Common myeloid progenitor, CD34-positive (primary cell): ENCODE measurements at places on chromosomes 12 and 14.

- peak; percentile 72 for DNase-seq
Measured at GRCh38 chr12:132765361-132765760, 3.7 kb upstream of the ANKLE2 start.

DNA sequence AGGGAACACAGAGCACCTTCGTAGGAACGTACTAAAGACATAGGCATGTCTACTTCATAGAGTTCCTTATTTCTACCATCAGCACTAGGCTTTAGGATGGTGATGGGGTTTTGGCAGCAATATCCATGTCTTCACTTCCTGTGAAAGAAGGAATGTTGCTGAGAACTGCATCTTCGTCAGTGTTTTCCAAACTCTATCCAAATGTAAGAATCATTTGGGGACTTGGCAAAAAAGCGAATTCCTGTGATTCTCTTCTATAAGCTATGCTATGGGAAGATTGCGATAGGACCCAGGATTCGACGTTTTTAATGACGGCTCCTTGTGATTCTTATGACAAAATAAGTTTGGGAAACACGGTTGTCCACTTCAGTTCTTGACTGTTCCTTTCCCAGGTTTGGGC, 39.8 kb downstream of the AKAP3 start:
- DNase-seq: no peak

DNA sequence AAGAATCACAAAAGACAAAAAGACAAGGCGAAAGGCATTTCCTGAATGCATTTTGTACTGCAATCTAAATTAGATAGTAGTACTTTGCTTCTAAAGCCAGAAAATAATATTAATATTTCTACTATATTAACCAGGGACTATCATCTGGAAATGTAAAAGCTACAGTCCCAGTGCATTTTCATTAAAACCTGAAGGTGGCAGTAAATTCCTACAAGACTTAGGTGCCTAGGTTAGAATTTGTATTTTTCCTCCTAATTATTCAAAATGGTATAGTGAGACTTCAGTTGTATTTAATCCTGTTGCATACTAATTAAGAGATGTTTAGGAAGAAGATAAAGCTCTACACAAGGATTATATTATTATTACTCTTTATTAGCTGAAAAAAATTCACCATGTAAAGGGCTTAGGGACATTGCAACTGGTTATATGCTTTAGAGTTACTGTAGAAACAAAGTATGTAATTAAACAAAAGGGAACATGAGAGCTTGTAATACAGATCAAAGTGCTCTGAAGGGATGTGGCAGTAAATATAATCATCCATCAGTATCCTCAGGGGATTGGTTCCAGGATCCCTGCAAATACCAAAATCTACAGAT, 53.6 kb downstream of the BRMS1L start:
- peak; percentile 34 for DNase-seq

- peak; percentile 66 for DNase-seq
Measured at GRCh38 chr14:50667996-50668825, at the start of gene SAV1. Gene SAV1, minus strand, starts transcription at chr14:50668306. Its CDS starts 339 bp downstream, at chr14:50667967.

DNA sequence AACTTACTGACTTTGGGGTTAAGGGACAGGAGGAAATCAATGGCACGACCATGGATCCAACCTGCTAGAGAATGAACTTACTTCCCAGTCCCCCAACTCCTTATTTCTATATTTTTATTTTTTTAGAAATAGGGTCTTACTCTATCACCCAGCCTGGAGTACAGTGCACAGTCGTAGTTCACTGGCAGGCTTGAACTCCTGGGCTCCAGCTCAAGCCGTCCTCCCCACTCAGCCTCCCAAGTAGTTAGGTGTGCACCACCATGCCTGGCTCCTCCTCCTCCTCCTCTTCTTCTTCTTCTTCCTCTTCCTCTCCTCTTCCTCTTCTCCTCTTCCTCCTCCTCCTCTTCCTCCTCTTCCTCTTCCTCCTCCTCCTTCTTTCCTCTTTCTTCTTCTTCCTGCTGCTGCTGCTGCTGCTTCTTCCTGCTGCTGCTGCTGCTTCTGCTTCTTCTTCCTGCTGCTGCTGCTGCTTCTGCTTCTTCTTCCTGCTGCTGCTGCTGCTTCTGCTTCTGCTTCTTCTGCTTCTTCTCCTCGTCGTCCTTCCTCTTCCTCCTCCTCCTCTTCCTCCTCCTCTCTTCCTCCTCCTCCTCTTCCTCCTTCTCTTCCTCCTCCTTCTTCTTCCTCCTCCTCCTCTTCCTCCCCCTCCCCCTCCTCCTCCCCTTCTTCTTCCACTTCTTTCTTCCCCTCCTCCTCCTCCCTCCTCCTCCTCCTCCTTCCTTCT, 390.1 kb upstream of the RGS6 start:
- peak; percentile 33 for DNase-seq

- no peak for DNase-seq
Measured at GRCh38 chr12:123229051-123229450, 3.9 kb downstream of the MPHOSPH9 start.

- DNase-seq: no peak
Measured at GRCh38 chr12:61687407-61687806, 572.8 kb upstream of the USP15 start.

DNA sequence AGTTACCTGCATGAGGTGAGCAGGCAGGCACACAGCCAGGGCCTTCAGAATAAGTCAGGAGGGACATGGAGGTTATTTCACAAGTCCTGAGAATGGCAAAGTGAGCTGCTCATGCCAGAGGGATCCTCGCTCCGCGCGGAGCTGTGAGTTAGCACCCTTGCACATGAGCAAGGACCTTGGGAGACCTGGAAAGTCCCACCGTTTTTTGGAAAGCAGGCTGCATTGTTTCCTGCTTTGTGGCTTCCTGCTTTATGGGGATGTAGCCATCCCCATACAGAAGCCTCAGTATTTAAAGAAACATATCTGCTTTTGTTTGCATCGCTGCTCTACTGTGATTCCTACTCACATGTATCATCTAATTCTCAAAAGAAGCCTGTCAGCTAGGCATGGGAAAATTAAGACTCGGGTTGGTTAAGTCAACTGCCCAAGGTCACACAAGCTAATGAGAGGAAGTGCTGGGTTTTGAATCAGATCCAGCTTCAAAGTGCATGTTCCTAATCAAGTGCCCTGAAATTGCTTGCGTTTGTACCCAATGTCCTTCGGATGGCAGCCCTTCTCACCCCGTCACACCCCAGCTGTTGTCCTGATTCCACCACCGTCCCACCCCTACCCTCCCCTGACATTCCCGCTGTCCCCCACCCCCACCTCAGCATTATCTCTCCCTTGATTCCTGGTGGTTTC, 106.2 kb downstream of the CRACR2A start:
- DNase-seq: no peak

DNA sequence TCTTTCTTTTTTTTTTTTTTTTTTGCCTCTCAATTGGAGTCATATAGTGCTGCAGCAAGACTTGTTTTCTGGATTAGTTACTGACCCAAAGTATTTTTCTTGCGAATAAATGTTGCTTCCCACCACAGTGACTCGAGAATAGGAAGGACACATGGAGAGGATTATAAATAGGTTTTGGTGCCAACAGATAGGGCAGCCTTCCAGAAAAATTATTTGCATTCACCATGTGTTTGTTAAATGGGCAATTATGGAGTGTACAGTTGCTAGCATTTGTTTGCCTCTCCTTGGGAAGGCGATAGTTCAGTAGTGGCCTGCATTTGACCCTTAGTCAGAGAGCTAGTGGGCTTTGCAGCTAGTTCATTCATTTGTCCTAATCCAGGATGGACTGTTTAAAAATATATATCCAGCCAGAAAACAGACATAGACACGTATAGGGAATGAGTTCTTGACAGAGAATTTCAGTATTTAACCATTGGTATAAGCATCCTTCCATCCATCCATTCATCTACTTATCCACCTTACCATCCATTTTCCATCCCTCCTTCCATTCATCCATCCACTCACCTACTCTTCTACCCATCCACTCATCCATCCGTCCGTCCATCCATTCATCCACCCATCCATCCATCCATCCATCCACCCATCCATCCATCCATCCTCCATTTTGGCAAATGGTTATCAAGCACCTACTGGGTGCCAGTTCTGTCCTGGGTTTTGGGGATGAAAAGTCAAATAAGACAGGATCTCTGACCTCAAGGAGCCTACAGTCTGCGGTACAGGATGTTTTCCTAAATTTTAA, 67.5 kb downstream of the CHST11 start:
- no peak for DNase-seq

DNA sequence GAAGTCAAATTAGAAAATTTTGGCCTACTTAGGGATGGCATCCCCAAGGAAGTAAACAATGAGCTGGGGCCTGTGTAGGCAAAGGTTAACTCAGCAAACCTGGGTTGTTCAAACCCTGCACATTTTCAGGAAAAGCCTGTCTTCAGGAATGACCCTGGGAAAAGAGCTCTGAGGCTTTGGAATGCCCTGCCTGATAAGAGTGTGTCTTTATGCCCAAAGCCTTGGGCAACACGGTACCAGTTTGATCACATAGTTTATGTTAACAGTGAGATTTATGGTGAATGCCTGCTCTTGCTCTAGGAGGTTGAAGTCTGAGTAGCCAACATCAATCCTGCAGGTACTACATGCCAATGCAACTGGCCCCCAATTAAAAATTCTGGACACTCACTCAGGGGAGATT, 28.2 kb upstream of the STAB2 start:
- DNase-seq: no peak

GRCh38 chr14:80358112-80358511, 146.8 kb upstream of the DIO2 start:
- no peak for DNase-seq

DNA sequence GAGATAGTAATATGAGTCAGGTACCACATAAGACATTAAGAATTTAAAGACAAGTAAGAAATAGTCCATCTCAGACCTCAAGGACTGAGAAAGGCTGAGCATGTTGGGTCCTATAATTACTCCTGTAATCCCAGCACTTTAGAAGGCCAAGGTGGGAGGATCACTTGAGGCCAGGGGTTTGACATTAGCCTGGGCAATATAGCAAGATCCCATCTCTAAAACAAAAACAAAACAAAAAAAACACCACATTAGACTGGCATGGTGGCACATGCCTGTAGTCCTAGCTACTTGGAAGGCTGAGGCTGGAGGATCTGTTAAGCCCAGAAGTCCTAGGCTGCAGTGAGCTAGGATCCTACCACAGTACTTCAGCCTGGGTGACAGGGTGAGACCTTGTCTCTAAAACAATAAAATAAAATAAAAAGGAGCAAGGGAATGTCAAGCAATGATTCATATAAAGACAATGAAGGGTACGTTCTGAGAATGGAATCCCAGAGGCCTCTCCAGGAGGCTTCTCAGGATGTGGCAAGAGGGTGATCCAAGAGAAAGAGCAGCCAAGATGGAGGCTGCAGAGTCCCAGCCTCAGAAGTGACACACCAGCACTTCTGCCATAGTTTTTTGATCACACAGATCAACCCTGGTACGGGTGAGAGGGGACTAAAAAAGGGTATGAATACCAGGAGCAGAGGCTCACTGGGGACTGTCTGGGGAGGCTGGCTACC, 206.4 kb downstream of the CRADD start:
- no peak for DNase-seq

DNA sequence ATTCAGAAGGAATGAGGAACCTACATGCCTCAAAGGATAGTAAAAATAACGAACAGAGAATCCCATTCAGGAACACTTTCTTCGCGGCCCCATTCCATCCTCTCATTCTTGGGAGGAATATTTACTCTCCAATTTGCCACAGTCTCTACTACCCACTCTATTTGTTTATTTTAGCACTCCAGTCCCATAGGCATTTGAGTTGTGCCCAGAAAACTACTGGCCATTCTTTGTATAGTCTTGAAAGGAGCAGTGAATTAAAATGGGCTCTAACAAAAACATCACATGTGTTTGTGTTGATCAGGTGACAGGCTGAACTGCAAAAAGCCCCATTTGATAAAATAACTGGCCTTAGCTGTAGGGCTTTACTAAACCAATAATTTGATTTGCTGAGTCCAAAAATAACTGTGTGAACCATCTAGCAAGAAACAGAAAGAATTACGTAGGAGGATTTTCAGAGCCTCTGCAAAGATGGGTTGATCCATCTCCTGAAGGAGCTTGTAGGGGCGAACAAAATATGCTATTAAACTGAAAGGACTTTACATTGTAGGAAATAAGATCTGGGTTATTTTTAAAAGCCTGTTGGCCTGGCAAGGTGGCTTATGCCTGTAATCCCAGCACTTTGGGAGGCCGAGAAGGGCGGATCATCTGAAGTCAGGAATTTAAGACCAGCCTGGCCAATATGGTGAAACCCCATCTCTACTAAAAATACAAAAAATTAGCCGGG, 142.3 kb upstream of the CPNE8 start:
- DNase-seq: no peak

DNA sequence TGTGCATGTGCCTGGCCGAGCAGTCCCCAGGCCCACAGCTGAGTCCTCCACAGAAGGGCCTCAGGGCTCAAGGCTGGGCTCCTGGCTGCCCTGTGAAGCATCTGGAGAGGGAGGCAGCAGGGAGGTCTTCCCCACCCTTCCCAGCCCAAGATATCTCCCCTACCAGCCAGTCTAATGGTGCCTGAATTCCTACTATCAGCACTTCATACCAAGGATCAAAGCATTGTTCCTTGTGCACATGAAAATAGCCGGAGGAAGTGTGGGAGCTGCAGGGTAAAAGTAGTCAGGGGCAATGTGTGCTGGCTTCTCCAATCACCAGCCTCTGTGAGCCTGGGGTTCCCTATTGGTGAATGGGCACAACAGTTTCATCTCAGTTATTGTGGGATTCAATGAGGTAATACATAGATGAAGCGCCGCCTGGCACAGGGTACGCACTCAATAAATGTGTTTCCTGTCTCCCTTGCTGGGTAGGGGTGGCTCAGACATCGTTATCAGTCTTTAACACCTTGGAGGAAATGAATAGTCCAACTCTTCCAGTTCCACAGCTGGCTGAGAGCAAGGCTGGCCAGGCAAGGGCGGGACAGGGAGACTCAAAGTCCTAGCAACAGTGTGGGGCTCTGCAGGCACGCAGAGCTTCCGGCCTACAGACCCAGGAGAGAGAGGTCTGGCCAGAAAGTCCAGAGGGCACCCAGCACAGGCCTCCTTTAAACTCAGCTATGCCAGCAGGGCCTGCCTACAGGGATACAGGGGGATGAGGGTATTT, 39.1 kb upstream of the PNMA1 start:
- peak; percentile 98 for DNase-seq

- DNase-seq: no peak
Measured at GRCh38 chr12:92469837-92470236, 233.0 kb upstream of the PLEKHG7 start.

DNA sequence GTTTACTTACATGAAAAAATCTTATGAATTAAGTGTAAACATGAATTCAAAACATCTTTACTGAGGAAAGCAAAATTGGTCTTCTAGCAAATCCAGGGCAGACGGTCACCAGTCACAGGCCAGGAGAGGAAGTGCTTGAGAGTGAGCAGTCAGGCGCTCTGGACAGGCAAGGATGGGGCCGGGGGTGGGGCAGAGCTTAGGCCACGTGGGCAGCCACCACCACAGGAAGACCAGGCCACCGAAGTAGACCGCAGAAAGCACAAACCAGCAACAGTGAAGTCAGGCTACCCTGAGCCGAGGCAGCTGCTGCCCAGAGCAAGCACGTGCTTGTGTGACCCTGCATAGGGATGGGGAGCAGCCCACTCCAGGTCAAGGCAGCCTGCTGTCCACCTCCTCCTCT, 33.5 kb downstream of the SLC6A12 start:
- DNase-seq: peak; percentile 45

DNA sequence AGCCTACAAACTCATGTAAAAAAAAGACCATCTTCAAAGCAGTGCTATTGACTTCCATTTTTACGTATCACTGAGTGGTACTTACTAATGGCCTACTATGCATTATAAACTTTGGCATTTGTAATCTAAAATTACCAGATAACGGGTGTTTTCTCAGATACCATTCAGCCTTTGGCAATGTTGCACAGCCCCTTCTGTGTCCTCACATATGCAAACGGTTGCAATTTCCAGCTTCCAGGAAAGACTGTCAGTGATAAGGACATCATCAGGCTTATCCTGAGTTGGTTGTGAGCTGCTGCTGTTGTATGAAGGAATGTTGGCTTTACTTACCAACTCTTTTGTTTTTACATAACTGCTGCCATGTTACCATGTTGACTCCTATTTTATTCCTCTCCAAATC, 1.6 kb upstream of the SLC6A13 start:
- DNase-seq: no peak
